ENCODE measurements at places on chromosomes 7 and 10.

DNA sequence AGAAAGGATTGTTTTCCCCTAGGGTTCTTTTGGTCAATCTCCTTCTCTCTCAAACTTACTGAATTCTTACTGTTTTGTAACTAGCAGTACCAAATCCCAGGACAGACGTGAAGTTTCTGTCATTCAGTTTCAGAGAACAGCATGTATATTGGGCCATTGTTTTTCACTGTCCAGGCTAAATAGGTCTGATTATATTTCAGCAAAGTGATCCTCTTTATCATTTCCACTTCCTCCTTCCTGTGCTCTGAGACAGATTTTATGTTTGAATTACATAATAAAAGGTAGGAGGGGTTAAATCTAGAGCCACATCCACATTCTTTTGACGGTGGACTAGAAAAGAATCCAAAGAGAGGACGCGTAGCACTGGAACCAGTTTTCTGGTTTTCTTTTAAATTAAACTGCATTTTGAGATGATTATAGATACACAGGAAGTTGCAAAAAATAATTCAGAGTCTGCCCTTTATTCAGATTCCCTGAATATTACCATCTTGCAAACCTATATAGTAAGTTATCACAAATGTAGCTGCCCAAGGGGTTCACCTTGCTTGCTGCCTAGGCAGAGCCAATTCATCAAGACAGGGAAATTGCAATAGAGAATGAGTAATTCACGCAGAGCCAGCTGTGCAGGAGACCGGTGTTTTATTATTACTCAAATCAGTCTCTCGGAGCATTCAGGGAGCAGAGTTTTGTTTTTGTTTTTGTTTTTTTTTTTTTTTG is 40.1 kb downstream of the AKR1E2 start:
- no peak overlapping the region for H3K27ac ChIP-seq
- no peak overlapping the region for H3K4me3 ChIP-seq
- H3K36me3 ChIP-seq, result no peaks in the 10 kb centered on the region
- H3K27me3 ChIP-seq, result no peaks in the 10 kb centered on the region
- no peak for DNase-seq
- no peaks in the 10 kb centered on the region for H3K4me1 ChIP-seq

GRCh38 chr7:119090851-119091250 is 866.3 kb downstream of the ANKRD7 start:
- H3K27me3 ChIP-seq, result no peaks in the 10 kb centered on the region
- no peak for DNase-seq
- no peak overlapping the region for H3K27ac ChIP-seq

DNA sequence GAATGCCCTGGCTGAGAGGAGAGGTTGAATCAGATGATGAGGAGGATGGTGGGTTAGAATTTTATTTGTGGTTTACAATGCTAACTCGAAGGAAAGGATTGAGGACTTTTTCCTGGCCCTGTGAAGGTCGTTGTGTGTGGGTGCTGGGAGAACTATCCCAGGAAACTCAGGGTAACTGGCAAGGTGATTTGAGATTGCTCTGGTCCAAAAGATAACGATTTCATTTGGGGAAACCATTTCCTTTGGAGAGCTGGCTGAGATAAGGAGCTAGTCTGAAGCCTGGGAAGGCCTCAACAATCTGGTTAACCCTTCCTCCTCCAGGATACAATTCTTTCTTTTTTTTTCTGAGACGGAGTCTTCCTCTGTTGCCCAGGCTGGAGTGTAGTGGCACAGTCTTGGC is 33.0 kb downstream of the HK1 start:
- H3K4me3 ChIP-seq, result no peak overlapping the region
- peaks cover 10% of the 10 kb centered on the region for H3K27me3 ChIP-seq
- no peaks in the 10 kb centered on the region for H3K36me3 ChIP-seq
- no peak overlapping the region for H3K27ac ChIP-seq

DNA sequence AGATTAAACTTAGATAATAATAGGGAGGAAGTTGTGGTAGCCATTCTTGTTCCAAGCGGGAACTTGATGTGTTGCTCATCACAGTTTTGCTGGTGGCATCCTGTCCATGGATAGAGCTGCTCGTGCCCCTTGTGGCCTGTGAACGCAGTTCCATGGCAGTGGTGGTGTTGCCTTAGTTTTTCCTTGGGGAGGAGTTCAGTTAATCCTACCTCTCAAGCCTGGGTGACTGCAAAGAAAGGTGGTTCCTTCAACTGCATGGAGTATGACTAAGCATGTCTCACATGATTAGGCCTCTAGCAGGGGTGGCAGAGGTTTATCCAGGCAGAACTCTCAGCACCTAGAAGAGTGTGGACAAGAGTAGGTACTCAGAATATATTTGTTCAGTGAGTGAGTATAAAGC is 99.7 kb downstream of the MAPK8 start:
- H3K4me1 ChIP-seq, result no peaks in the 10 kb centered on the region
- H3K36me3 ChIP-seq, result peaks cover 10% of the 10 kb centered on the region
- no peaks in the 10 kb centered on the region for H3K27me3 ChIP-seq
- no peak overlapping the region for H3K27ac ChIP-seq
- no peak overlapping the region for H3K4me3 ChIP-seq

DNA sequence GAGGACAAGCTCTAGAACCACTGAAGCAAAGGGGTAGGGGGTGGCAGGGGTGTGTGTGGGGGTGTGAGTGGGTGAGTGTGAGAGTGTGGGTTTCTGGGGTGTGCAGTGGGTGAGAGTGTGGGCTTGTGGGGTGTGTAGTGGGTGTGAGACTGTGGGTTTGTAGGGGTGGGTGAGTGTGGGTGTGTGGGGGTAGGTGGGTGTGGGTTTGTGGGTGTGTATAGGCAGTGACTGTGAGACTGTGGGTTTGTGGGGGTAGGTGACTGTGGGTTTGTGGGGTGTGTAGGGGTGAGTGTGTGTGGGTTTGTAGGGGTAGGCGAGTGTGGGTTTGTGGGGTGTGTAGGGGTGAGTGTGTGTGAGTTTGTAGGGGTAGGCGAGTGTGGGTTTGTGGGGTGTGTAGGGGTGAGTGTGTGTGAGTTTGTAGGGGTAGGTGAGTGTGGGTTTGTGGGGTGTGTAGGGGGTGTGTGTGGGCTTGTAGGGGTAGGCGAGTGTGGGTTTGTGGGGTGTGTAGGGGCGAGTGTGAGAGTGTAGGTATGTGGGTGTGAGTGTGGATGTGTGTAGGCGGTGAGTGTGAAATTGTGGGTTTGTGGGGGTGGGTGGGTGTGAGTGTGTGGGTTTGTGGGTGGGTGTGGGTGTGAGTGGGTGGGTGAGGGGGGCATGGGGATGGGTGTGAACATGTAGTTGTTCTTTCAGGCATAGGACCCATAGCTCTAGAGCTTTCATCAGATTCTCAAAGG is 8.8 kb downstream of the NOS3 start:
- H3K27me3 ChIP-seq, result no peaks in the 10 kb centered on the region
- H3K4me1 ChIP-seq, result peaks cover 20% of the 10 kb centered on the region
- DNase-seq, result no peak
- no peak overlapping the region for H3K27ac ChIP-seq
- no peak overlapping the region for H3K4me3 ChIP-seq

DNA sequence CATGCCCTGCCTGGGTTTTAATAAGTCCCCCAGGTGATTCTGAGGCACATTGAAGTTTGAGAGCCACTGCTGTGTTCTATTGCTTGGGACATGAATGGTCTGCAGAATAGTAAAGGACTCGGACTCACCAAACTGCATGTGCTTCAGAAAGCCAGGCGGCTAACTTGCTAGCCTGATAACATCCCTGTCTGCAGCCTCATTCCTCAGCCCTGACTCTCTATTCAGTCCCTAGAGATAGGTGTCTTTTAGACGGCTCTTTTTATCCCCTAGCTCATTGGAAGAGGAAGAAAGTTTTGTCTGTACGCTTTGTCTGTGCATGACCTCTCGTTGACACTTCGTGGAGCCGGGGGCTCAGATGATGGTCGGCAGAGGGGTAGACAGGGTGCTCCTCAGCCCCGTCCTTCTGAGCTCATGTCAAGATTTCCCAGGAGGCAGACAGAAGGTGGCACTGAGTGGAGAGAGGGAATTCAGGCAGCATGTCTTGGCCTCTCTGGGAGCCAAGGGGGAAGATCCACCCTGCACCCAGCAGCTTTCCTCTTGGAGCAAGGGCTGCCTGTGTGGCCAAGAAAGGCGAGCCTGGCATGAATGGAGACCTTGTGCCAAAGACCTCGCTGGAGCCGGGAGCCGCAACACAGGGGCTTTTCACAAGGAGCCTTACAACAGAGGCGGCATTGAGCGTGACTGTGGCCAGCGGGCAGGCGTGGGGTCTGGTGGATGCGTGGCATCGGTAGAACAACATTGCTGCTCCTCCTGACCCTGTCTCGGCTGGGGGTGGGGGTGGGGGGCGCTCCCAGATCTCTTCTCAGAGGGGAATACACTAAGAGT is 51.1 kb upstream of the PODXL start:
- no peak overlapping the region for H3K4me3 ChIP-seq
- no peaks in the 10 kb centered on the region for H3K36me3 ChIP-seq
- DNase-seq, result no peak
- peaks cover 24% of the 10 kb centered on the region for H3K27me3 ChIP-seq

DNA sequence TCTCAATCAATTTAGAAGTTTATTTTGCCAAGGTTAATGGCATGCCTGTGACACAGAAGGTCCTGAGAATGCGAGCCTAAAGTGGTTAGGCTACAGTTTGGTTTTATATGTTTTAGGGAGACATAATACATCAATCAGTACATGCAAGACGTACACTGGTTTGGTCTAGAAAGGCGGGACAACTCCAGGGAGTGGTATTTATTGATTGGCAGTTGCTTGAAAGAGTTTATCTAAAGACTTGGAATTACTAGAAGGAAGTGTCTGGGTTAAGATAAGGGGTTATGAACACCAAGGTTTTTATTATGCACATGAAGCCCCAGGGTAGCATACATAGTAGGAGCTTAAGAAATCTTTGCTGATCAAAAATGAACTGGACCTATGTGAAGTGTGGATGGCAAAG is 21.5 kb downstream of the NPVF start:
- peak; percentile 15 for DNase-seq
- H3K4me1 ChIP-seq, result peaks cover 5% of the 10 kb centered on the region
- no peak overlapping the region for H3K27ac ChIP-seq
- no peak overlapping the region for H3K4me3 ChIP-seq
- no peaks in the 10 kb centered on the region for H3K27me3 ChIP-seq
- H3K36me3 ChIP-seq, result no peaks in the 10 kb centered on the region

DNA sequence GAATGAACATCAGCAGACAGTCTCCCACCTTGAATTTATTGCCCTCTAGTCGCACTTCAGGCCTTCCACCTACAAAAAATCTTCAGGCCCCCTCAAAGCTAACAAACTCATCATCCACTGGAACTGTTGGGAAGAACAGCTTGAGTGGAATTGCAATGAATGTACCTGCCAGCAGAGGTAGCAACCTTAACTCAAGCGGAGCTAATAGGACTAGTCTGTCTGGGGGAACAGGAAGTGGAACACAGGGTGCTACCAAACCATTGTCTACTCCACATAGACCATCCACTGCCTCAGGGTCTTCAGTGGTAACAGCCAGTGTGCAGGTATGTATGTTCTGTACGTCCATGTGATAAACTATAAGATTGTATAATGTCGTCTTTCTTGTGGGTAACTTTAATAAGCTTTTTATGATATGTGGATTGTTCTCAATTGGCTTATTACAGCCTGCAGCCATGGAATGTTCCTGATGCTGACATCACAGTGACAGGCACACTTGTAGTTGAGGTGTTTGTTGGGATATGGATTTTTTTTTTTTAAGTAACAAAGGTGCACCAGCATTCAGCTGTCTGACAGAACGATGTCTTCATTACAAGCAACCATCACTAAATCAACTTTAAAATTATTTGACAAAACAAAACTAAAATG is 53.3 kb downstream of the UBN2 start:
- no peak for DNase-seq
- no peaks in the 10 kb centered on the region for H3K4me1 ChIP-seq
- no peak overlapping the region for H3K27ac ChIP-seq
- no peak overlapping the region for H3K4me3 ChIP-seq
- H3K27me3 ChIP-seq, result no peaks in the 10 kb centered on the region

DNA sequence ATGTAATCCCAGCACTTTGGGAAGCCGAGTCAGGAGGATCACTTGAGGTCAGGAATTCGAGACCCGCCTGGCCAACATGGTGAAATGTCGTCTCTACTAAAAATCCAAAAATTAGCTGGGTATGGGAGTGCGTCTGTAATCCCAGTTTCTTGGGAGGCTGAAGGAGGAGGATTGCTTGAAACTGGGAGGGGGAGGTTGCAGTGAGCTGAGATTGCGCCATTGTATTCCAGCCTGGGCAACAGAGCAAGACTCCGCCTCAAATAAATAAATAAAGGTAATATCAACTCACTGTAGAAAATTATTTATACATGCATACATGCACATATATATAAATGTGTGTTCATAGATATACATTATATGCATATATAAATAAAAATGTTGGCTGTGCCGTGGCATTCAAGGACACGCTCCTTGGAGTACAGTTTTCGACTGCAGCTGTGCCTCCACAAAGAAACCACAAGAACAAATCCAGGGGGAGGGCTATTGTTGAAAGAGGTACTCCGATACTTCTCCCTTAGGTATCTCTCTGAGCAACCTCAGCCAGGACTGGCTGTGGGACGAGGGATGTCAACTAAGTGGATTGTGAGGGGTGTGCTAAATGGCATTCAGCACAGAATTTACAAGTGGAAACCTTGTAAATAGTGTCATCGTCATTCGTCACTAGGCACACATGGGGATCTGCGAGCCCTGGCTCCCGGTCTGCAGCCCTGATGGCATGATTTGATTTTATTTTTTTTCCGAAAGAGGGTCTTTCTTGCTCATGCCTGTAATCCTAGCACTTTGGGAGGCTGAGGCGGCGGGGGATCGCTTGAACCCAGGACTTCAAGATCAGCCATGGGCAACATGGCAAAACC is 49.3 kb downstream of the HIP1 start:
- no peak for DNase-seq
- peaks cover 3% of the 10 kb centered on the region for H3K4me1 ChIP-seq
- H3K4me3 ChIP-seq, result no peak overlapping the region
- H3K27me3 ChIP-seq, result peaks cover 3% of the 10 kb centered on the region

- no peaks in the 10 kb centered on the region for H3K36me3 ChIP-seq
- no peak for DNase-seq
- H3K4me1 ChIP-seq, result no peaks in the 10 kb centered on the region
- no peak overlapping the region for H3K27ac ChIP-seq
- no peak overlapping the region for H3K4me3 ChIP-seq
Observed at GRCh38 chr10:56662765-56663447, 301.8 kb upstream of the ZWINT start.

- H3K36me3 ChIP-seq, result peaks cover 11% of the 10 kb centered on the region
- H3K4me3 ChIP-seq, result no peak overlapping the region
- no peaks in the 10 kb centered on the region for H3K27me3 ChIP-seq
- no peak overlapping the region for H3K27ac ChIP-seq
Observed at GRCh38 chr10:13681095-13681494, 94.3 kb downstream of the PRPF18 start.
